ENCODE measurements at places on chromosomes 1 and 21.

DNA sequence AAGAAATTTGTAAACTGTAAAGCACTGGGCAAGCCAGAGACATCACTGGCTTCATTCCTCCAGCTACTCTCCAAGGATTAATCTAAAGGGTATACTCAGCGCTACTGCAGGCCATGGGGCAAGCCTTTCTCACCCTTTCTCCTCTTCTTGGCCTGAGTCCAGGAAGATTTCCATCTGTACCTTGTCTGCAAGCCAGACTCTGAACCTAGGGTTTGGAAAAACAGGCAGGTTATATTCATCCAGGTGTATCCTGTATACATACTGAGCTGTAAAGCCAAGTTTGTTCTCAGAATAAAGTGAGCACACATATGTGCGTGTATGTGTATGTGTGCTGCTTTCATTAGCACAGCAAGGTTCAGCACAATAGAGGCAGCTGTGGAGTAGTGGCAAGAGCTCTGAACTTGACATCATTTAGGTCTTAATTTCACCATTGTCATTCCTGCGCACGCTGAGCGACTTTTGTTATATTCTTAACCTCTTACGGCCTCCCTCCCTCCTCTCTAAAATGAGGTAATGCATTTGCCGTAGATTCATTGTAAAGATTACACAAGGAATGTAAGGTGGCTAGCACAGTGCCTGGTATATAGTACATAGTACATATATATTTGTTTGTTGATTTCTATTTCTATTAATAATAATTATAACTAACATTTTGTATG lies 128.1 kb upstream of the JUN start:
- DNase-seq = no peak

- DNase-seq = no peak
These were observed 20.7 kb upstream of the RGS1 start for GRCh38 chr1:192554904-192555303.

DNA sequence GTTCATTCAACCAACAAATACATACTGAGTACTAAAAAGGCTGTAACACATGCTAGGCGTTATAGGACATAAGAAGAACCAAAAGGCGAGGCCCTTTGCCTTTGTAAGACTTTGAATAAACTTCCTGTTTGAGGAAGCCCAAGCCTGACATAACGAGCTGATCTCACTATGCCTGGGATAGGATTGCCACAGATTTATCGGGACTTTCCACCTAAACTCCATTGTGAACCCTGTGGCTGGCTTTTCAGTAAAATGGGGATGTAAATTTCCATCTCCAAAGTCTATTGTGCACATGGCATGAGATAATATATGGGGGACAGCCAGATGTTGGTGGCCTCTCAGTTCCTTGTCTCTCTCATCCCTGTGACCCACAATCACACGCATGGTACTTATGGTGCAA lies 41.9 kb downstream of the LMO4 start:
- no peak for DNase-seq

DNA sequence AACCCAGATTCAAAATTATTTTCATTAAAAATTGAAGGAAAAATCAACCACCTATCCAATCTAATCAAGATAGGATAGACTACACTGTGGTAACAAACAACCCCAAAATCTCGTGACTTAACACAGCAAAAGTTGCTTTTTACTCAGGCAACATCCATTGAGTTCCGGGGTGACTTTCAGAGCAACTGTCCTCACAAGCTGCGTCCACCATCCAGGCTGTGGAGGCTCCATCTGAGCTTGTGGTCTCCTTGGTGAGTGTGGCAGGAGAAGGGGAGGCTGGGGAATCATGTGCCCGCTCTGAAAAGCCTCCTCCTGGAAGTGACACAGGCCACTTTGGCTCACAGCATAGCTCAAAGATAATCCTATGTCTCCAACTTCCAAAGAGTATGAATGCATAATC lies 52.4 kb downstream of the CD2 start:
- no peak for DNase-seq

- DNase-seq = no peak
These were observed 132.5 kb downstream of the PEX14 start for GRCh38 chr1:10607228-10607627.

DNA sequence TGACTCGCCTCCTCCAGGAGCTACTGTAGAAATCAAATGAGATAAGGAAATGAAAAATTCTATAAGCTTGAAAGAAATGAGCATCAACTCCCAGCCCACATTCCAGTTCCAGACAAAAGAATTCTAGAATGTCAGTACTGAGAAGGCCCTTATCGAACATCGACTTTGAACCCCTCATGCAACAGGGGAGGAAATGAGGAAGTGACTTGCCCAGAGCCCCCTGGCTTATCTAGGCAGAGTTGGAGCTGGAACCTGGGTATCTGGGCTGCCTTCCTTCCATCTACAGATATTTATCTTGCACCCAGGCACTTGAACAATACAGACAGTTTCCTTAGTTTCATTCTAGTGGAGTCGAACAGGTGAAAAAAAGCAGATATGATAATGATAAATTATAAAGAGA lies 22.3 kb downstream of the MECR start:
- no peak for DNase-seq

GRCh38 chr1:110760321-110760720 lies 85.6 kb upstream of the KCNA3 start:
- DNase-seq = no peak

DNA sequence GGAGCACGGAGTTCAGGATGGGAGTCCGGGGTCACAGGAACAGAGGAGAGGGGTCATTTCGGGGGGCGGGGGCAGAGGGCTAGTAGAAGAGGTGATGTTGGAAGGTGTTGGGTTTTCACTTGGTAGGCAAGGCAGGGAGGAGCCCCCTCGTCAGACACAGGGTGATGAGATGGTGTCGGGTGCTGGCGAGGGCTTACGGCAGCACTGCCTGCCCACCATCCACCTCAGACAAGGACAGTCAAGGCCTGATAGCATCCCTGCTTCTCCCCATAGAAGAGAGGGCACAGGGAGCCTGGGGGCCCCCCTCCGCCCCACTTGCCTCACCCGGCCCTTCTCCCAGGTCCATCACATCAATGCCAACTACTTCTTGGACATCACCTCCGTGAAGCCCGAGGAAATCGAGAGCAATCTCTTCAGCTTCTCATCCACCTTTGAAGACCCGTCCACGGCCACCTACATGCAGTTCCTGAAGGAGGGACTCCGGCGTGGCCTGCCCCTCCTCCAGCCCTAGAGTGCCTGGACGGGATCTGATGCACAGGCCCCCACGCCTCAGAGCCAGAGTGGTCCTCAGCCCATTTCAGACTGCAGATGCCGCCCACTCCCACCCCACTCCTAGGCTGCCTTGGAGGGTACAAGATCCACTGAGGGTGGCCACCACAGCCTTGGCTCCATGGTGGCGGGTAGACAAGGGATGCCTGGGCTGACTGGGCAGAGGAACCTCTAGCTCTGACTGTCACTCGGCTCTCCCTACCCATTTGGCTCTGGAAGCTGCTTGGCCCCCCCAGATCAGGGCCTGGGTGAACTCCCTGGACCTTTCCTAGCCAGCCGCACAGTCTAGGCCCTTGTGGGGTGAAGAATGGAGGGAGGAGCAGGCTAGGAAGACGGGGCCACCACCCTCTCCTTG lies 4.3 kb upstream of the MTFR1L start:
- DNase-seq = no peak

- DNase-seq = no peak
These were observed 340.2 kb upstream of the ADAMTS5 start for GRCh38 chr21:27306791-27307775.

DNA sequence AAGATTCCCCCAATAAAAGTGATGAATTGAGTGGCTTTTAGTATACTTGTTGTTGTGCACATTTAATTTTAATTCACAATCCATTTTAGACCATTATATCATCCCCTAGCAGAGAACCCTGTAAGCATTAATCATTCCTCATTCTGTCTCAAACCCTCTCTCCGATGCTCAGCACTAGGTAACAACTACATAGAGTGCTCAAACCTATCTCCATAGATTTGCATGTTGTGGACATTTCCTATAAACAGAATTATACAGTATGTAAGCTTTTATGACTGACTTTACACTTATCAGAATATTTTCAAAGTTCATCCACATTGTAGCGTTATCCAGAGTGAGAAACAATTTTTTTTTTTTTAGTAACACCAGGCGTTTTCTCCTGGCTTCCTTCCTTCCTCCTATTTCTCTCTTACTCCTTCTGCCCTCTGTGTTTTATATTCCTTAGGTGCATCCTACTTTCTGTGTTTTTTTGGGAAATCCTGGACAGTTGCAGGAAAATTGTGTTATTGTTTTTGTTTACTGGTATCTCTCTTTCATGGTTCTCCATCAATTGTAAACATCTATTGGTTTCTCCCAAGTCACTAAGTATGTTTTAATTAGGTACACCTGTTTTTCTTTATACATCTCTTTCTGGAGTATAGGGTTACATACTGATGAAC lies 1528.0 kb upstream of the TPTE start:
- no peak for DNase-seq

GRCh38 chr1:69294171-69294570 lies 273.6 kb upstream of the LRRC7 start:
- DNase-seq = no peak

All from T-helper 17 cell (primary cell).